ENCODE measurements at places on chromosomes 11 and 22. TPM values are rescaled to one million over a fixed set of nuclear protein-coding genes. Genes with fewer than 3 reads are reported as not detected.

The TMEM151A gene
- not detected for total RNA-seq

The IFITM10 gene
- 5.5 TPM for total RNA-seq

The OR8G1 gene
- total RNA-seq = not detected

The P2RX3 gene
- not detected for total RNA-seq

The ME3 gene
- 6.9 TPM for total RNA-seq

The OR51A4 gene
- total RNA-seq = not detected

The INS gene
- not detected for total RNA-seq

The OR51E2 gene
- not detected for total RNA-seq

The PLAAT4 gene
- total RNA-seq = 204 TPM

The RCOR2 gene
- not detected for total RNA-seq

The HSPB2 gene
- not detected for total RNA-seq

The RIMBP3C gene
- 0.35 TPM for total RNA-seq

The SLC43A1 gene
- 13.9 TPM for total RNA-seq

The CRYBB3 gene
- 0.68 TPM for total RNA-seq

The ADAMTS15 gene
- not detected for total RNA-seq

The CCDC73 gene
- total RNA-seq = not detected

The PTPRCAP gene
- total RNA-seq = 301 TPM

The UNC93B1 gene
- 39.7 TPM for total RNA-seq

The SEC14L6 gene
- 0.18 TPM for total RNA-seq

The LMO1 gene
- not detected for total RNA-seq

The IL10RA gene
- 286 TPM for total RNA-seq

The TMEM191C gene
- total RNA-seq = 3.2 TPM

The SHISA8 gene
- total RNA-seq = not detected

GRCh38 chr22:47600791-47601625 is 838.6 kb downstream of the TBC1D22A start:
- DNase-seq = no peak

GRCh38 chr11:14010665-14011064 is 48.1 kb downstream of the SPON1 start:
- no peak for DNase-seq

DNA sequence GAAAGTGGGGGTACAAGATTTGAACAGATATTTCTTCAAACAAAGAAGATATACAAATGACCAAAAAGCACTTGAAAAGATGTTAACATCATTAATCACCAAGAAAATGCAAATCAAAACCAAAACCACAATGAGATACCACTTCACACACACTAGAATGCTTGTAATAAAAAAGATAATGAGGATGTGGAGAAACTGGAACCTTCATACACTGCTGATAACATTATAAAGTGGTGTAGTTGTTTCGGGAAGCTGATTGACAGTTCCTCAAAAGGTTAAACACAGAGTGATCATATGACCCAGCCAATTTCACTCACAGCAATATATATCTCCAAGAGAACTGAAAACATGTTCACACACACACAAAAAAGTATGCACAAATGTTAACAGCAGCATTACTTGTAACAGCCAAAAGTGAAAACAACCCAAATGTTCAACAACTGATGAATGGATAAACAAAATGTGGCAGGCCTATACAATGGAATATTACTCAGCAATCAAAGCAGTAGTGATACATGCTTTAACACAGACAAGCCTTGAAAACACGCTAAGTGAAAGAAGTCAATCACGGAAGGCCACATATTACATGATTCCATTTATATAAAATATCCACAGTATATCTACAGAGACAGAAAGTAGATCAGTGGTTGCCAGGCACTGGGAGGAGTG is 15.1 kb downstream of the PITPNB start:
- no peak for DNase-seq

DNA sequence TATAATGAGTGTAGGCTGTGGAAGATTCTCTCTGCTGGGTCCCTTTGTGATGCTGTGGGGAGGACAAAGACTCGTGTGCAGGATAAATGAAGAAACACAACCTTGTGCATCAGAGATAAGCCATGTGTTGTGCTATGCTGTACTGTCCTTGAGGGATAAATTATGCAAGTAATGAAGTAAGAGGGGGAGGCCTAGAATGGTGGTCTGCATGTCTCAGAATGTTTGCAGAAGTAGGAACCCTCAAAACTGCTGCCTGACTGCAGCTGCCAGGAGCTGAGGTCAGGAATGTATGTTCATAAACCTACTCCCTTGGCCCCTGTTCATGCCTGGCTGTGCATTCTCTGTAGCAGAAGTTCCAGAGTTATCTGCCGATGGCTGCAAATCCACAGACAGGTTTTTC is 4.6 kb upstream of the SMCO4 start:
- no peak for DNase-seq

GRCh38 chr11:55707029-55707428 is 45.0 kb downstream of the OR4C6 start:
- DNase-seq = no peak

GRCh38 chr11:724778-725386 is 18.9 kb downstream of the EPS8L2 start:
- peak; percentile 9 for DNase-seq

- no peak for DNase-seq
Observed at GRCh38 chr11:45864041-45864440, 16.8 kb downstream of the CRY2 start.

DNA sequence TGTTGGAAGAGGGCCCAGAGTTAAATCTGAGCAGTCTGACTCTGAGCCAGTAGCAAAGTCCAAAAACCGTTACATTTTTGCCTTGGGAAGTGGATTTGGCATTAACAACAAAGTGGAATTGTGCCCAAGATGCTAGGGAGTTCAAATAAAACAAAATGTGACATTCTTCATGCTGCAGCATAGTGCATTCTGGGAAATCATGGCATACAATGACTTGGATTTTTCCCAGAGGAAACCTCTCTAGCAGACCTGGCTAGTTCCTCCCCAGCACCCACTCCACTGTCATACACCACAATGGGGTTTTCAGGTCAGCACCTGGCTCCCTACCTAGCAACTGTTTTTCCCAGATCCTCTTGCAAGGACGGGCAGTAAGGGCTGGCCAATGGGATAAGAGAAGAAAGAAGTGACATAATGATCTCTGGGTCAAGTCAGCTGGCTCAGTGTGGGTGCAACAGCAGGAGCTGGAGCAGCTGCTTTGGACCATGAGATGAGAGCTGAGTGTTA is 24.8 kb upstream of the CYB5R3 start:
- no peak for DNase-seq

DNA sequence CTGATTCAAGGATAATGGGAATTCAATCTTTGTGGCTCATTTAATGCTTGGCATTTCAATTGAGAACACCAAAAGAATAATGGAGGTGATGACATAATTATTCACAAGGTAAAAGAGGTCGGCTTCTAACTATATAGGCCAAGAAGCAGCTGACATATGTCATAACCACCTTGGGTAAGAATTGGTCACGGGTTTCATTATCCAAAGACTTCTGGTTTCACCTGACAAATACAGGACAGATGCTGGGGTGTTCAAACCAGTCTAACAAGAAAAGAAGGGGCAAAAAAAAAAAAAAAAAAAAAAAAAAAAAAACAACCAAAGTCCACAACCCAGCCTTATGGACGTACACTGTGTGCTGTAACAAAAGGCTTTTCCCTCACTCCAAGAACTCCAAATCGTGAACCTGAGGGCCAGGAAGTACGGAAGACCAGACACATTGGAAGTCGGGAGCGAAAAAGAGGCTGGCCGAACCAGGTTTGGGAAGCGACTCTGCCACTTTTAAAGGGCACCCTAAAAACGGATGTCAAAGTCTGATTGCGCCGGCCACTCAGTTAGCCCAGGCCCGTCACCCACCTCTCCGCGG is 385 bp downstream of the HARBI1 start:
- DNase-seq = no peak

DNA sequence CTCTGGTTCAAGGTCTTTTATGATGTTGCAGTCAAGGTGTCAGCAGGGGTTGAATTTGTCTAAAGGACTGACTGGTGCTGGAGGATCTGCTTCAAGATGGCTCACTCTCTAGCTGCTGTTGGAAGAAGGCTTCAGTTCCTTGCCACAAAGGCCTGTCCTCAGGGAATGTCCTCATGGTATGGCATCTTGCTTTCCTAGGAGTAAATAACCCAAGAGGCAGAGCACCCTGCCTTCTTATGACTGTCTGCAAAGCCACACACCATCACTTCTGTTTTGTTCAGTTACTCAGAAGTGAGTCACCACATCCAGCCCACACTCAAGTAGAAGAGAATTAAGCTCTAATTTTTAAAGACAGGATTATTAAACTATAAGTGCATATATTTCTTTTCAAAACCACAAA is 45.2 kb downstream of the PLAAT5 start:
- DNase-seq = no peak

DNA sequence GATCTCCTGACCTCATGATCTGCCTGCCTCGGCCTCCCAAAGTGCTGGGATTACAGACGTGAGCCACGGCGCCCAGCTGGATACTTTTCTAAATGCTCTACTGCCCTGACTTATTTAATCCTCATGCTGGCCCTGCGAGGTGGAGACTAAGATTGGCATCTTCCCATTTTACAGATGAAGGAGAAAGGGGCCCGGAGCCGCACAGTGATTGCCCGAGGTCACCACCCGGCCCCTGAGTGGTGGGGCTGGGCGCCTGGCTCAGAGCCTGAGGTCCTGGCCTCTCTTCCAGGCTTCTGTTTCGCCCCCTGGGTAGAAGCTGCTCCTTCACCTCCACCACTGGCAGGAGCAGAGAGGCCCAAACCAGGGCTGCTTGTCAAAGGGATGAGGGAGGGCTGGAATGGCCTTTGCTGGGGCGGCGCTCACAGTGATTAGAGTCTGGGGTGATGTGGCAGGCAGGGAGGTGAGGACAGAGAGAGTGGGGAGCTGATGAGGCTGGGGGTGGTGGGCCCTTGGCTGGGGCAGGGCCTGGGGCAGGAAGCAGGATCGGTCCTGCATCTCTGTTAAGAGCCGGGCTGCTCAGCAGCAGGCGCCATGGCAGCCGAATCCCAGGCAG is 15.4 kb upstream of the MPPED1 start:
- DNase-seq = no peak

- DNase-seq = peak; percentile 33
Observed at GRCh38 chr11:65503949-65504673, 5.3 kb downstream of the MALAT1 start.

DNA sequence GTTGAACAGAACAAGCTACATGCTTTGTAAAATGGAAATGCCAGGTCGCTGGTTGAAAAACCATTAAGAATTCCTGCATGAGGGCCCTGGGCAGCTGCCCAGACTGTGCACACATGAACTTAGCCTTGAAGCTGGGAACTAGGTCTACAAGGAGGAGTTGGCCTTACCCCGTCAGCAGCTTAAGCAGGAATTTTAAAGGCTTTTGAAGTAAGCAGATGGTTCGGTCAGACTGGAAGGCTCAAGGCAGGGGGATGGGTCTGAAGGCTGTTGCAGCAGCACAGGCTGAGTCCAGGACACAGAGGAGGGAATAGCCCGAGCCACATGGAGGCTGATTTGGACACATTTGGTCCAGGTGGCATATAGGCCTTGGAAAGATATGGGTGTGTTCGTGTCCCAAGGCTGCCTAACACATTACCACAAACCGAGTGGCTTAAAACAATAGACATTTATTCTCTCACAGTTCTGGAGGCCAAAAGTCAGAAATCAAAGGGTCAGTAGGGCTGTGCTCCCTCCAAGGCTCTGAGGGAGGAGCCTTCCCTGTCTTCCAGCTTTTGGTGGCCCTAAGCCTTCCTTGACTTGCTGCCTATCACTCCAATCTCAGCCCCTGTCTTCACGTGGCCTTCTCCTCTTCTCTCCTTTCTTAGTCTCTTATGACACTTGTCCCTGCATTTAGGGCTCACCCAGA is 11.6 kb downstream of the LIF start:
- DNase-seq = no peak

GRCh38 chr11:132586801-132587200 is 945.5 kb downstream of the OPCML start:
- DNase-seq = no peak

- no peak for DNase-seq
Observed at GRCh38 chr11:57370251-57370650, 10.7 kb downstream of the PRG3 start.

DNA sequence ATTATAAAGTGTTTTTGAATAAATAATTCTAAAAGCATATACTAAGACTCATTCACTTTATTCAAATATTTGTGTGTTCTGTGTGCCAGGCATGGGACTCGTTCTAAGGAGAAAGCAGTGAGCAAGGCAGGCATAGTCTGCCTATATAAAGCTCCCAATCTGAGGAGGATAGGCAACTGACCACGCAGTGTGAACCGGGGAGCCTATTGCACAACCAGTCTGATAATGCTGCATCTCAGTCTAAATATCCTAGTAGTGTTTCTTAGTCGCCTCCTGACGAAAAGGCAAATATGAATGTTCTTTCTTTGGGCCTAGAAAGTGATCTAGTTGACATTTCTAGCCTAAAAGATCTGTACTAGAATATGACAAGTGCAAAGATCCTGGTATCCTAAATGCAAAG is 98.3 kb downstream of the C11orf65 start:
- DNase-seq = no peak

DNA sequence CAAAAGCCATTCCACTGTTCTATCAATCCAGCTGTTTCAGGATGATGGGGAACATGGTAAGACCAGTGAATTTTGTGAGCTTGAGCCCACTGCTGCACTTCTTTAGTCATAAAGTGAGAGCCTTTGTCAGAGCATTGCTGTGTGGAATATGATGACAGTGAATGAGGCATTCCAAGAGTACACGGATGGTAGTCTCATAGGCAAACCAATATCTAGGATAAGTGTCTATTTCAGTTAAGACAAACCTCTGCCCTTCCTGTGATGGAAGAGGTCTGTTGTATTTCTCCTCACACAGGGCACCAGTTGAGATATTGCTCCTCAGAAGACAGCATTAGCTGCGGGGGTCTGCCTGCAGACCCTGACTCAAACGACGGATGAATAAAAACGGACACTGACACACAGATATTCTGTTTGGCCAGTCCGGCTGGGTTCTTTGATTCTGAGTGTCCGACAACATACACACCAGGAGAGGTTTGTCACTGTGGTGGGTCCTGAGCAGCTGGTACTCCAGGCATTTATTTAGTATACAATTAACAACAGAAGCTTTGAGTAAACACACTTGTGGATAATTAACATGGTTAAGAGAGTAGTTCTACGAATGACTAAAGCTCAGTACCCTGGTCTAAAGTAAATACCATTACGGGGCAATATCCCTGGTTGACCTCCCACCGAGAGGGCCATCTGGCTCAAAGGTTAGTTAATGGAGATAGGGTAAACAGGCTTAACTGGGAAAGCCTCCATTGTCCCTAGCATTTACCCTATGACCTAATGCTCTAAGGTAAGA is 121.7 kb downstream of the ZNF280B start:
- no peak for DNase-seq

Data from natural killer cell (primary cell).